Activated T-cell treated with anti-CD3 and anti-CD28 coated beads, Interleukin-2, amount 50 U/mL, for 48 hours (primary cell): ENCODE measurements at places on chromosomes 7 and 10.

- no peak for DNase-seq
Observed at GRCh38 chr10:129894698-129895097, 69.4 kb downstream of the EBF3 start.

DNA sequence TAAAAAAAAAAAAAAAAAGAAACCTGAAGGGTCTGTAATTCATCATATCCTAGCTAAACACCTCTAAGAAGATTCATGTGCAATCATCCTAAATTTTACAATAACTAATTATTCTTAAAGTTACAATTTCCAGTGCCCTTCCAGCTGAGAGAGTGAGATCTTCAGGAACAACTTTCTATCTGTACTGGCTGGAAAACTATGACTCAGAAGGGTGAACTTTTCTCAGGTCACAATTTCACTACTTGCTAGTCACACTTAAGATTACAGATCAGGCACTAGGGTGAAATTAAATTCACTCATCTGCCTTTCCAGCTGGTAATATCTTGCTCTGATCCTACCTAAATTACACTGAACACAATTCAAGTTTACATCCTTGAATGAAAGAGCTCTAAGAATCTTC, 158.8 kb downstream of the ANK3 start:
- no peak for DNase-seq

GRCh38 chr7:40133561-40134427, 628 bp downstream of the MPLKIP start:
- no peak for DNase-seq

DNA sequence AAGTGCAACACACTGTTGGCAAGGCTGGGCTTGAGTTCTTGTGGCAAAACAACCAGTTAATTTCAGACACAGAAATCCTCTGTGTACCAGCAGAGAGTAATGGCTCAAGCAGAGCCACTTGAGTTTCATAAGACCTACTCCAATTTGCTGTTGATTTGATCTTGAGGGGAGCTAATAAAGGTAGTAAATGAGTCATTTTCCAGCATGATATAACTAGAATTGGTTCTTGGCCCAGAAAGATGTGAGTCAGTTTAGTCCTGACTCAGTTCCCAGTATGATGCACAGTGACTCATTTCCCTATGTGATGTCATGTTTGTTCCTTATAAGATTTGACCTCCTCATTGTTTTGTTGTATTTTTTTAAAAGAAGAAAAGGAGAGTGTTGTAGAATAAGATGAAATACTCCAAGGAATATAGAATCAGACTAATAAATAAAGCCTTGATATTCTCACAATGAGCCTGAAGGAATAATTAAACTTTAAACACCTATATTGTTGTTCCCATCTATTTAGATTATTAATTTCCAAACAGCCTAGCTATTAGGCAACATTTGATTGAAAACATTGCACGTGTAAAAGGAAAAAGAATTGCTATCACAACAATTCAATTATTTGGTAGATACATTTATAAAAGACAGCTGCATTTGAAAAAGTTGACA, 186.2 kb downstream of the REEP3 start:
- DNase-seq, result peak; percentile 34

DNA sequence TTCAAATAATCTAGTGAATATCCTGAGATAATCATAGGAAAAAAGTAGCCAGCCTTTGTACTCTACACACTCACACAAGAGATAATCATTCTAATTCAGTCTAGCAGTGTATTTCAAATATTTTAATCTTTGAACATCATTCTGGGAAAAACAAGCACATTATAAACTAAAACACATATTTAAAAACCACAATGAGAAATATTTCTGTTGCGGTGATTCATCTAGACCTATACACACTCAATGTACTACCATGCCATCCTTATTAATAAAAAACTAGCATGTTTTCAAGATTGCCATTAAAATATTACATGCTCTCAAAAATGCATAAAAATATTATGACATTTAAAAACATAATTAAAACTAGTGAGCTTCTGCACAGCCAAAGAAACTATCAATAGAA, 11.8 kb downstream of the COG5 start:
- DNase-seq, result no peak

DNA sequence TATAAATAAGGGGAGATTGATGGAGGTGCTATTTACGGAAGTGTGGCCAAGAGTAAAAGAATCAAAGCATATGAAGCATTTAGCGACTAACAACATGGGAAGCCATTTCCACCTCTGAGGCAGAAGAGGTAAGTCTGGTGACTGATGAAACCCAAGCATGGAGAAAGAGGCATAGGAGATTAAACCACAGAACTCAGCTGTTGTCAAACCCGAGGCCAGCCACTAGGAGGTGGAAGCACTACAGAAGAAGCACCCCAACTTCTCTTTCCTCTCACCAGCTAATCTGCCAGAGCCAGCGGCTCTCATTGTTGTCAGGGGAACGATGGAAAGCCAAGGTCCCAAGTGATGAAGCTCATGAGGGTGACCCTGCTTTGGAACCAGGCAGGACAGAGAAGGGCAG, 19.6 kb upstream of the CNTNAP2 start:
- no peak for DNase-seq

GRCh38 chr7:2131800-2132199, 100.9 kb downstream of the MAD1L1 start:
- DNase-seq, result no peak

GRCh38 chr10:82969405-82969804, 1094.4 kb downstream of the NRG3 start:
- DNase-seq, result no peak

DNA sequence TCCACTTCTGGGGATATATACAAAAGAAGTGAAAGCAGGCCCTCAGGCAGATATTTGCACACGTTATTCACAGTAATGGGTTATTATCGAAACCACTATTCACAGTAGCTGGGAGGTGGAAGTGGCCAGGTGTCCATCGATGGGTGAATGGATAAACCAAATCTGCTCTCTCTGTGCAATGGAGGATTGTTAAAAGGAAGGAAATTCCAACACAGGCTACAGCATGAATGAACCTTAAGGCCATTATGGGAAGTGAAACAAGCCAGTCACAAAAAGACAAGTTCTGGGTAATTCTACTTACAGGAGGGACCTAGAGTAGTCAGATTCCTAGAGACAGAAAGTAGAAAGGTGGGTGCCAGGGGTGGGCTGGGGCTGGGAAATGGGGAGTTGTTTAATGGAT, 48.5 kb upstream of the BHLHA15 start:
- no peak for DNase-seq

DNA sequence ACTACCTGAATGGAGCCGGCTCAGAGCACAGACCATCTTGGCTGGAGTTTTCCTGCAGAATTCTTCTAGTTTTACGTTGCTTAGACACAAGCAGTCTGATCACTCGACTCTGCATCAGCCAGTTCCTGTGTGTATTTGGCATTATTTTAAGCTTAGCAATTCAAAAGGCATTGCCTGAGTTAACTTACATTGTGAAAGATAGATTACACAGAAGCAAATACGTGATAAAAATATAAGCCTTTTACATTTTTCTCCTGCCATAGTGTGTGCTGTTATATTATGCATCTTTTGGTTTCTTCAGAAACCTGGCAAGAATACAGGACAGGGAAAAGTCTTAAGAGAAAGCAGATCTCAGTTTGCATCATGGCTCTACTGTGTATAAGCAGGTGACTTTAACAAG, 98.1 kb downstream of the LRRC4 start:
- DNase-seq, result no peak

- no peak for DNase-seq
Observed at GRCh38 chr7:28180031-28180363, 598 bp downstream of the JAZF1 start.

DNA sequence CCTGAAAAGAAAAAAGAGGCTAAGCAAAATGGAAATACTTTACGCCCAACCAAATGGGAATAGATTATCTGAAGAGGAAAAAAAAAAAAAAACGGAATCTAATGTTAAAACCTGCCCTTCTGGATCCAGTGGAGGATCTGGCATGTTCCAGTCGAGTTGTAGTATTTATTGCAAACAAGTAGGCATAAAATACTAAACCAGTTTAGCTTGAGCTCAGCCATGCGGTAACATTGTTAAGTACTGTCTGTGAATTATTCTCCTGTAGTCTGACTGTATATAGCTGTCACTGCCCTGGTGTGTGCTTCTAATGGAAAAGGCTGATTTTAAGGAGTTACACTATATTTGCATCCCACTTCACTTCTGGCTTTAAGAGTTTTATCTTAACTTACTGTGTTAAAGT, 40.3 kb downstream of the CELF2 start:
- DNase-seq, result no peak

- DNase-seq, result no peak
Observed at GRCh38 chr10:43244783-43245182, 22.1 kb downstream of the RASGEF1A start.
